Stimulated activated CD4-positive, alpha-beta T cell treated with anti-CD3 and anti-CD28 coated beads, Interleukin-15, amount 100 ng/mL, for 1 hour (primary cell): ENCODE measurements at places on chromosomes 4 and X.

- no peak for DNase-seq
Measured at GRCh38 chr4:52751487-52751911, 274 bp upstream of the ERVMER34-1 start.

- no peak for DNase-seq
Measured at GRCh38 chrX:45714866-45715265, 514.2 kb upstream of the DIPK2B start.

- DNase-seq, result no peak
Measured at GRCh38 chrX:22073928-22074327, 41.8 kb downstream of the PHEX start.

DNA sequence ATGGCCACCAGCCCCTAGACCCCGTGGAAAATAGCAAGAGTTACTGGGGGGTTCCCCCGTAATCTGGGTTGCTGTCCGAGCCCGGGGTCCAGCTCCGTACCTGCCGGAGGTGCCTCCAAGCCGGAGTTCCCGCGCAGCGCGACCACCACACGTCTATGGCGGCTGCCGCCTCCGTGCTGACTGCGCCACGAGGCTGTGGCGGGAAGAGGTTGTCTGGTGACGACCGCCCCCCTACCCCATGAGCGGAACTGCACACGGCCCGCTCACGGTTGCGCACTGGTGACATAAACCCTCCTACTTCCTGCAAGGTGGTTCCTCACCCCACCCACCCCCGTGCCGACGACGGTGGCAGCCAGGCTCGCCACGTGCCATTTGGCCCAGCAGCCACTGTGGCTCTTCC is at the start of gene PNMA5:
Gene PNMA5, minus strand, starts transcription at position 184 of the 400 bp plus-strand sequence. CDS start 2,518 bp downstream, outside the sequence.
- DNase-seq, result no peak

GRCh38 chr4:120354381-120354780 is 287.7 kb upstream of the MAD2L1 start:
- DNase-seq, result no peak

- peak; percentile 33 for DNase-seq
Measured at GRCh38 chr4:2364654-2365053, 53.8 kb downstream of the ZFYVE28 start.

DNA sequence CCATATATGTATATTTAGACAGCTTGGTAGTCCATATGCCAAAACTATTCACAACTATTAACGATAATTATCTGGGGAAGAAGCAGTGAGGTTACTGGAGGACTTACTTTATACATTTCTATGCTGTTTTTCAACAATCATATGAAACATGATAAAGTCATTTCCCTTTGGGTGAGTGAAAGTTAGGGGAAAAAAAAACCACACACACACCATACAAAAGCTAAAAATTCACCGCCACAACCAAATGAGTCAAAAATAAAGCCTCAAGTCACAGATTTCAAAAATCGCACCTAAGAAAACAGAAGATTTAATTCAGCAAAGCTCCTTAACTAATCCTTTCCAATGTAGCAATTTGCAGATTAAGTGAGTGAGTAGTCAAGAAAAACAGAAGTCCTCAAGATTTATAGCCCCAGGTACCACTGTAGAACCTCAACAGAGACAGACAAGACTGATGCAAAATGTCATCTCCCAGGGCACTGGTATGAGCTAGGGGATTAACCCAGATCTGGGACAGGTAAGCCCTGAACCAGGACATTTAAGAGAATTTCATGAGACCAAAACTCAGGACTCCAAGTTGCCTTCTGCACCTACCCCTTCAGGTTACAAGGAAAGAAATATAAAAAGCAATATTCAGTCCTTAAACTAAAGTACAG is 35.1 kb downstream of the SYTL4 start:
- DNase-seq, result no peak

DNA sequence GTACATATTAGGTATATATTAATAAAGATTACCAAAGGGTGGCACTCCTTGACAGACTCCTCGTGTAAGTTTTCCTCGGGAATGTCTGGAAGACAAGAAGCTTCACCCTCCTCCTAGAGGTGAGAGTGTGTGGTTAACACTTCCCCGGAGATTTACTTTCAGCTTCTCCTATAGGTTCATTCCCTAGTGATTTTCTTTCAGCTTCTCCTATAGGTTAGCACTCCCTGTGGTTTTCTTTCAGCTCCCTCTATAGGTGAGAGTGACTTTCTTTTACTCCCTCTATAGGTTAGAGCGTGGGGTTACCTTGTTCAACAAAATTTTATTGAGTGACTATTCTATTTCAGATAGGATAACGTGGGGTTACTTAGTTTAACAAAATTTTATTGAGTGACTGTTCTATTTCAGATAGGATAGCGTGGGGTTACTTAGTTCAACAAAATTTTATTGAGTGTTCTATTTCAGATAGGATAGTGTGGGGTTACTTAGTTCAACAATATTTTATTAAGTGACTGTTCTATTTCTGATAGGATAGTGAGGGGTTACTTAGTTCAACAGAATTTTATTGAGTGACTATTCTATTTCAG is 106.0 kb upstream of the PLAC1 start:
- no peak for DNase-seq

- no peak for DNase-seq
Measured at GRCh38 chr4:113548303-113548702, 213.2 kb downstream of the CAMK2D start.

DNA sequence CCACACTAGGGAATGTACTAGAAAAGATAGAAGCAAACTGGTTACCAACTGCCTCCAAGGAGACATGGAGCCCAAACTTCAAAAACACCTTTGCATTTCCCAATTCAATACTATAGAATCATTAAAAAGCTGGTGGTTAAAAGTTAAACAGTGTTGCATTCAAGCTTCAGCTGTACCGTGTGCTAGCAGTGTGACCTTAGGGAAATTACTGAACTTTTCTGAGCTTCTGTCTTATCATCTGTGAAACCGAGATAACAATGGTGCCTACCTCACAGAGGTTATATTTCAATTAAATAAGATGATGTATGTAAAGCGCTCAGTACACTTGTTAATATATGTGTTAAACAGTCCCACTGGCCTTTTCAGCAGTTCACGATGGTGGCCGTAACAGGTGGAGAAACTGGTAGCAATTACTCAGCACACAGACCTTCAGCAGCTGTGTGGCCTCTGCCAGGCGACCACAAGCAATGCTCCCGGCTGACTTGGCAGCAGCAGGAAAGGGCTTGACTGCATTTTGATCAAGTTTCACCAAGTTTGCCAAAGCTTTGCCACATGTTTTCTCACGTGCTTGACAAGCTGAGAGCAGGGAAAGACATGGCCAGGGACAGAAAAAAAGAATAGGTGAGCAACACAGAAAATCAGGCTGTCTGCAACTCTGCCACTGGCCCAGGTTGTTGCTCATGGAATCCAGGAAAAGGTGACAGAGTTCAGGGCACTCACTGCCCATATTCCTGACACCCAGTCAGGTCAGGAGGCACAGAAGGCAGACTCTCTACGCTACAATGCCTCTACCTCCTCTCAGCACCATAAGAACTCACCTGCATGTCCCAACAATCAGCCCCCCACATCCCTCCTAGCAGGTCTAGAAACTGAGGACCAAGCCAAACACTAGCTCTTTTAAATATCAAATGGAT is 72.1 kb downstream of the PARM1 start:
- DNase-seq, result no peak

DNA sequence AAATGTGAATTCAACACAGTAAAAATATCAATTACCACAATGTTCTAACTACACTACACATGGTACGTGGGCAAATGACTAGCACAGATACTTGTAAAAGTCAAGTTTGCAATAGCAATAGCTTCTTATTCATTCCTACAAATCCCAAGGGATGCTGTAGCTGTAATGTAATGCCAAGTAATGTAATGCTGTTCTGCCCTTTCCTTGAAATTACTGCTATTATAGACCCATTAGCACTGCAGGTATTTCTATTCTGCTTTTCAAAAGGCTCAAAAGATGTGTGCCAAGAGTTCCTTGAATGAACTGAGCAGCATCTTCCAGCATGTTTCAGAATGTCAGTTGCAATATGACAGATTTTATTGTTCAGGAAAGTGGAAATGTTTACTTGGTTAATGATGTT is 129.9 kb upstream of the BANK1 start:
- DNase-seq, result no peak

GRCh38 chr4:166658585-166658984 is 575.7 kb downstream of the SPOCK3 start:
- DNase-seq, result no peak

DNA sequence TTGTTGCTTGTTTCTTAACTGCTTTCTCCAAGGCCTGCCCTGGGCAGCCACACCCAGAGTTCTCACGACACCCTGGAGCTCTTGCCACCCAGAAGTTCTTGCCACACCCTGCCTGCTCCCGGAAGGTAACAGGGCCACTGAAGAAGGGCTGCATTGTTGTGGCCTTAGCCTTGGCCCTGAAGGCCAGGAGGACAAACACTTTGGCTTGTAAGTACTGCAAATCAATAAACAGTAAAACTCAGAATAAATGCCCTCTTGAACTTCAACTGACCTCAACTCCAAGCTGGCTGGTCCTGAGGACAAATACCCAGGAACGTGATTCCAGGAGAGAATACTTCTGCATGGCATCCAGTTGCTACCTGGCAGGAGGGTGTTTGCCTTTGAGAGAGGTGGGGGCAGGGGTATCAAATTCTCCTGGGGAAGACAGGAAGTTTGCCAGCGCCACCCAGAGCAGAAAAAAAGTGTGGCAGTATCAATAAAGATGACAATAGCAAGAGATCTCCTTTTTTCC is 54.1 kb downstream of the TLR10 start:
- DNase-seq, result no peak

DNA sequence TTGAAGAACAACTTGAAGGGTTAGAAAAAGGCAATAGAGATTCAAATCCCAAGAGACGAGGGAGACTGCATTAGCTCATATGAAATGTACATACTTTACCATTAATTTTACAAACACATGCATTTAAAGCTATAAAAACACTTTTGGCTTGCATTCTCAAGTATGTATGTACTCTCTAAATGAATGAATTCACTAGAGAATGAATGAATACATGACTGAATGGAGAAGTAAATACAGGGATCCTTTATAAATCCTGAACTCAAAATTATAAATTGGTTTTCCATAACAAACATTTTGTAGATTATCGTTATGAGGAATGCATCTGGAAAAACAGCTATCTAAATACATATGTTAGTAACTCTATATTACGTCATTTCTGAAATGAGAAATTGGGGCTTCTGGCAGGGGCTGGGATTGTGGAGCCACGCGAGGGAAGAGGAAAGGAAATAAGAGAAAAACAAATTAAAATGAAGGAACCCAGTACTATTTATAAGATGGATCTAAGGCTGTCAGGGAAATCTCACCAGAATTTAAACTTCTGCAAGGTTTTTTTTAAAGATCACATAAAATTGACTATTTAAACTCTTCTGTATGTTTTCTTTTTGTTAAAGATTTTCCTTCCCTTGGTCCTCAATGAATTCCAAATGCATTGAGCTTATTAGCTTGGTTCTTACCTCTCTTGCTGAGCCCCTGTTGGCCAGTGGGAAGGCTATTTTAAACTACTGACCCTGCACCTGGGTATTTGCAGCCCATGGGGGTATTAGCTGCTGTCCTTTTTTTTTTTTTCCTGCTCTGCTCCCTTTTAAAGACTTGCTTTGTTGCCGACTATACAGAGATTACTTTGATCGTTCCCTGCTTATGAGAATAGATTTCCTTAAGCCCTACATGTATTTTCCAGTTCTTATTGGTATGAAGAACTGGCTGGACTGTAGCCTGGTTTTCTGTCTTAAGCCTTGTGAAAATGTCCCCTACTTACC is 207.8 kb downstream of the ADGRL3 start:
- DNase-seq, result no peak

DNA sequence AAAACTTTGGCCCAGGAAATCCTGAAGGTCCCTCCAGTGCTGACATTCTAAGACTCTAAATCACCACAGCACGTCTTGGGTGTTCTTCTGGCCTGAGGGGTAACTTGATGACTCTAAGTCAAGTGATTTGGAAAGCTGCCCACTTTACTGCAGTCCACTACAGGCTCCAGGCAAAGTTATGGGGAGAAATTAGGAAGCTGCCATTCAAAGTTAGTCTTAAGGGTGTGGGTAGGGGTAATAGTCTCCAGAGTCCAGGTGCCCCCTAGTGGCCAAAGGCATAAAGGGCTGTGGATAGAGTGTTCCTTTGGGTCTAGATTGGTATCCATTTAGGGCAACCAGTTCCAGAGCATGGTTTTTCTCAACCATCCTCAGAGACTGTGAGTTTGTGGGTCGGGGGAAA is 38.7 kb upstream of the SLC16A2 start:
- DNase-seq, result peak; percentile 2

DNA sequence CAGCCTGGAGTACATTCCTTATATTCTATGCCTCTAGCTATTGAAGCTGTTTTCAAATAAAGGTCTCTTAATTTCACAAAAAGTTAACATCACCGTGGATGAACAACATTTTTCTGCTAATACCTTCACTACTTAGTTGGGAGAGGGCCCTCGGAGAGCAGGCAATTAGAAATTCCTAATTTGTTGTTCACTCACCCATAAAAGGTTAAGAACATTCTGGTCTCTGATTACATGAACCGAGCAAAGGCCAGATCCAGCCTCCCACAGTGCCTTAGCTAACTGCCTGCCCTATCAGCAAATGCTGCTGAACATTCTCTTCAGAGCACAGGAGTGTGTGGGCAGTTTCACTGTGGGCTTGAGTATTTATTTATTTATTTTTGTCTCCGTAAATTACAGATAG is 36.0 kb upstream of the TTC29 start:
- no peak for DNase-seq

DNA sequence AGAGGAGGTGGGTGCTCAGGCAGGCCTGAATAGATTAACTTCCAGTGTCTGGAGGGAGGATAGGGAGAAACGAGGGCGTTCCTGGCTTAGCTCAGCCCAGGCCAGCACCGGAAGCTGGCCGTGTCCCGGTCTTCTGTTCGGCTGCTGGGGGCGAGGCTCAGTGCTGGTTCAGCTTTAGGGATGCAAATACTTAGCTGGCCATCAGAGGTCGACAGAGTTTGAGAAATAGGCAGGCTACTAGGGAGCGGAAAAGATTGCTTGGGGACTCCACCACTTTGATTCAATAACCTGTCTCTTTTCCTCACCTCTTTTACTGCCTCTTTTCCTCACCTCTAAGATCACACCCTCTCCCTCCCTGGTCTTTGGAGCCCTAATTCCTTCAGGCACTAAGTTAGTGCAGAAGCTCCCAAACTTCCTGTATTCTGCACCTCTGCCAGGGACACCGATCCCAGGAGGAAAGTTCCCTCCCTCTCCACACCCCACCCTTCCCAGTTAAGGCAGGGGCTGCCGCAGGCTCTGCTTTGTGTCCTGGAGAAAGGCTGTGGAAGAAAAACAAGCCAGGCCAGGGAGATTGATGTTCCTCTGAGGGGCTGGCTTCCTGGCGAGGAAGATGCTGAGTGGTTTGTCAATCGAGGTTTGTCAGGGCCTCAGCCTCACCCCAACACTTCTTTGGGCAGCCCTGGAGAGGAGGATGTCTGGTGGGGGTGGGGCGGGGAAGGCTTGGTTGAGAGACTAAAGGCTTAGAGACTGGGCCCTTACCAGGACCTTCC is 6.0 kb upstream of the EFNB1 start:
- no peak for DNase-seq

DNA sequence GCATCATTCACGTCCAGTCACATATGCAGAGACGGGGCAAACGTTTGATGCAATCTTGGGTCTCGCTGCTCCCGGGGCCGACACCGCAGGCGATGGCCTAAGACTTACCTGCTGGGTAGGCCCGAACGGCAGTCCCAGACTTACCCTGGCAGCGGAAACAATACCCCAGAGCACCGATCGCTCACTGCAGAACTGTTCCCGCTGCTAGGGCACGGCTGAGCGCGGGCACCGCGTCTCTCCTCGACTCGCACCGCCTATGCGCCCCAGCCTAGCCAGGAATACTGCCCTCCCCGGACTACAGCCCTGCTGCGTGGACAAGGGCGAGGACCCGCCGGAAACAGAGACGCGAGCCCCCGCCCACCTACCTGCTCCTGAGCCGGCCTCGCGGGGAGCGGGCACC is 86.2 kb downstream of the HPRT1 start:
- DNase-seq, result no peak

GRCh38 chr4:53640576-53641453 is 49.5 kb upstream of the LNX1 start:
- no peak for DNase-seq
